ENCODE measurements at places on chromosomes 2 and 18.

- DNase-seq = no peak
Observed at GRCh38 chr2:25521665-25522387, 151.6 kb downstream of the DTNB start.

DNA sequence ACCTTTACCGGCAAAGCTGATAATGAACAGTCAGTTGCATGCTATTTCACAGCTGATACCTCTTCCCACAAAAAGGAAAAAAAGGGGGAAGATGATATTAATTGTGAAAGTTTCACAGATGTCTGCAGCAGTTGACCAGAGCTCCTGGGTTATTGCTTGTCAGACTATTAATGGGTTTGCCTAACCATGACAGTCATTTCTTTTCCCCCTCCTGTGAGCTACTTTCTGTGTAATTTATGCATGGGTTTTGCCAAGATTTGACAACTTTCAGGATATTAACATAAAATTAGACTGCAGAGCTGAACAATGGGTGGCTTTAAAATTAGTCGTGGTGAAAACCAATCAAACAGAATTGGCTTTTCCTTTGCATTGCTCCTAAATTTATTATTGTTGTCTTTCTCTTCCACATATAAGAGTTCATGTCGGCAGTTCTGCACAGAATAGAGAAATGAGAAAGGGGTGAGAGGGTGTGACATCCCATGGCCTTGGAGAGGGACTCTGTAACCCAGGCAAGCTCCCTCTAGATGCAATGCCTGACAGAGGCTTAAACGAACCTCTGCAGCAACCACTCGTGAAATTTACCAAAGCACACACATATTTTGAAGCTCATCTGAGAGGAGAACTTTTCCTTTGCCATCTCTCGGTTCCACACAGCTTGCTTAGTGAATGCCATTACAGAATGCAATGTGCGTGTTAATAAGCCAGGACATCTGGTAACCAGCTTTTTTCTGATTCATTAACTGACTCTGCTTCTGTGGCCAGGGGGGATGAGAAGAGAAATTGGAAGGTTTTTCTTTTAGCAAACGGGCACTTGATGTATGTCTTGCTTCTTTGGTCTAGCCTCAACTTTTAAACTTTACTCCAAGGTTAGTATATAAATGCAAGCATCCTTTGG is 82.2 kb upstream of the ITGA4 start:
- no peak for DNase-seq

DNA sequence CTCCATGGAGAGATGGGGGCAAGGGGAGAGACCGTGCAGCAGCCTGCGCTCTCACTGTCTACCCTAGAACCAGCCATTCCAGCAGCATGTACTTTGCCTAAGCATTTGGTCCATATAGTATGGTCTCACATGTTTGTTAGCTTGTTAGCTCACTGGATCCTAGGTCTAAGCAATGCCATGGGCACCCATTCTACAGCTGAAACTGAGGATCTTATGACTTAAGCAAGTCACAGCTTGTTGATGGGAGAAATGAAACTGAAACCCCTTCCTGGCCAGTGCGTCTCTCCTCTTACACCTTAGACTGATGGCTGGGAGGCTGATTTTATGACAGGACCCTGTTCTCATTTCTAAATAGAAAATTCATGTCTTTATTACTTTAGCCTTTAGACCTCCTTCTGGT is 90.1 kb downstream of the EPAS1 start:
- DNase-seq = no peak

DNA sequence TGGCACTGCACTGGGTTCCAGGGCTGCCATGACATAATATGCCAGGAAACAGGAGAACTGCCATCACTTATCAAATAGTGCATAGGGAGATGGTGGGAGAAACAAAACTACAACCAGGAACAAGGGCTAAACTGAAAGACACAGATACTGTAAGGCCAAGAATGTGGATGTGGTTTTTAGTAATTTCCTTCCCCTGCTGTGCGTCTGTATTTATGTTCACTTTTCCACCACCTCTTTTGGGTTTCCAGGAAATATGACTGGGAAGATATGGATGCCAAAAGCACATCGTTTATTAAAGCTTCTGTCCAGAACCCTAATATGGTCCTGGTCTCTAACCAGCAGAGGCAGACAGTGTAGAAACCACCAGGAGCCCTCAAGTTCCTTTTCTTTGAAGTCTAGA is 759.7 kb upstream of the FANCL start:
- no peak for DNase-seq

DNA sequence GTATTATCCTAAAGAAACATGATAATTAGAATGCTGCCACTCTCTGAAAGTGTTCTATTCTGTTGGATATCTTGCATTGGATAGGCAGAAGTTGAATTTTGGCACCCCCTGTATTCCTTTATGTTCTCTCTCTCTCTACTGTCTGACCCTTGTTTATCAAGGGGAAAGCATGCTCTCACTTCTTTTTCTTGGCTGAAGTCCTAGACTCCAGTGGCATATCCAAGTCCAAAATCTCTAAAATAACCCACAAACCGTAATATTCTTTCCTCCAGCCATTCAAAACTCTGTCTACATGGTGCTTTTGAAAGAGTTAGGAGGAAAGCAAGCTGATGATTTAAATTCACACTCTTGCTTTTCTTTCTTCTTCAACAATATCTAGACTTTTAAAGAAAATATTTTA is 669.7 kb downstream of the TDRD15 start:
- DNase-seq = no peak

DNA sequence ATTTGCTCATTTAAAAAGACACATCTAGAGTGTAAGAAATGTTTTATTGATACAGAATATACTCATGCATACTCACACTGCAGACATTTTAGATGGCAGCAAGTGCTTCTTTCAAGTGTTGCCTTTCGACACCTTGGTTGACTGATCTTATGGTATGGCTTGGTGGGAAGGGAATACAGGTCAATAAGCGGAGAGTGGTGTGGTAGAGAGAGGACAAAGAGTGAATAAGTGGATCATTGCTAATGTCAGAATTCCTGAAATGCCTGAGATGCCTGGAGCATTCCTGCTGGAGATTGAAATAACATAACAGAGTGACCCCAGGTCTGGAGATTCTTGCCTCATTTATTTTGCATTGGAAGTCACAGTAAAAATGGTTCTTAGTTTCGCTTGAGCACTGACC is 76.7 kb downstream of the RND3 start:
- DNase-seq = no peak

DNA sequence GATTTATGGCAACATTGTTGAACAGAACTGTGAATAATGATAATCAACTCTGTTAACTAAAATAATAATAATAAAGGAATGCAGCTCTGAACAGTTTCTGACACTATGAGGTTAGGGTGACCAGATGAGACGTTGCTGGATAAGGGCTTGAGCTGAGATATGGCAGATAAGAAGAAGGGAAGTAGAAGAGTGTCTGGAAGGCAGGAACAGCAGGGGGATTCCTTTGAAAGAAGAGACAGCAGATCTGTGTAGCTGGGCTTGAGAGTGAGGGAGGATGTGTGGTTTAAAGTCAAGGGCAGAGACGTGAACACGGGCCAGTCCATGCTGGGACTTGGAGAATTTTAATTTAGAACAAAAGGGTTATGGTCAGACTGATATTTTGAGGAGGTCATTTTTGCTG is 273.1 kb upstream of the SLC14A2 start:
- DNase-seq = no peak

DNA sequence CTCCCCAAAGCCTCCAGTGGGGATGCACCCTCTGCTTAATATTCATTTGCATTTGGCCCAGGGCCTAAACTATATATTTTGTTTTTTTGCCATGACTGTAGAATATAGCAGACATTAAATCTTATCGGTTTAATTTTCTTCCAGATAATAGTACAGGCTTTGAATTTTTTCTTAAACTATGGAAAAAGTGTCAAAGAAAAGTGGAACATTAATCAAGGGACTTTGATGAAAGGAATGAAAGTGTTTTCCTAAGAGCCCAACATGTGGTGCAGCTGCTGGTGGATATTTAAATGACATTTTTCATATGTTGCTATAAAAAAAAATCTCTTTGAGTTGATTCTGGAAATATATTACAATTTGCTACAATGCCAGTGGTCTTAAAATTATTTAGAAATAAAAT is 346.8 kb downstream of the CYP26B1 start:
- no peak for DNase-seq

DNA sequence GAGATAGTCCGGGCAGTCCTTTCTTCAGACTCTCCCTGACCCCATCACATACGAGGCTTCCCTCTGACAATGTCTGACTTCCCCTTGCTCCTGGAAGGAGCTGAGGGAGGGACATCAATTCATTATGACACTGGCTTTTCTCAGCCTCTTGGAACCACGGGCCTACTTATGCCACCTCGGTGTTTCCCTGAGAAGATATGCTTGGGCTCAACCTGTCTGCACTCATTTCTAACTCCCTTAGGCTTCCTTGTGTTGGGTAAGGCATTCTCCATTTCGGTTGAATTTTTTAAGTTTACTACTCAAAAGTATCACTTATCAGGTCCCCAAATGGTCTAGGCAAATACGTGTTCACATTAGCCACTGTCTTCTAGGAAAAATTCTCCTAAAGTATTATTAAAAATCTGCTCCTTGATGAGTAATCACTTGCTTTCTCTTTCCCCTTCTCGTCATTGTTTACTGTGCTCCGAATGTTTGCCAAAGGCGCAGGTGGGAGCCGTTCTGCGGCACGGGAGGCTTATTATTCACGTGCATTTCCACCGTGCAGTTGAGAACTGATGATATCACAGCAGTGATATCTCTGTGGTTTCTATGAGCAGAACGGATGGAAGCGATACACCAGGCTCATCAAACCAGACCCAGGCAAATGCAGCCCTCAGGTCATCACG is 33.1 kb downstream of the ARL4C start:
- DNase-seq = peak; percentile 64

GRCh38 chr2:43737855-43738254 is 36.0 kb upstream of the DYNC2LI1 start:
- DNase-seq = no peak

Data from stimulated activated CD8-positive, alpha-beta memory T cell treated with anti-CD3 and anti-CD28 coated beads, Interleukin-2, amount 100 ng/mL, for 1 hour (primary cell).